Mesothelial cell of epicardium (in vitro differentiated cells): ENCODE measurements at places on chromosomes 7 and 10.

GRCh38 chr7:46032353-46032752, 111.3 kb upstream of the IGFBP3 start:
- no peak for DNase-seq

GRCh38 chr7:131546583-131547141, 9.8 kb downstream of the PODXL start:
- DNase-seq, result no peak

DNA sequence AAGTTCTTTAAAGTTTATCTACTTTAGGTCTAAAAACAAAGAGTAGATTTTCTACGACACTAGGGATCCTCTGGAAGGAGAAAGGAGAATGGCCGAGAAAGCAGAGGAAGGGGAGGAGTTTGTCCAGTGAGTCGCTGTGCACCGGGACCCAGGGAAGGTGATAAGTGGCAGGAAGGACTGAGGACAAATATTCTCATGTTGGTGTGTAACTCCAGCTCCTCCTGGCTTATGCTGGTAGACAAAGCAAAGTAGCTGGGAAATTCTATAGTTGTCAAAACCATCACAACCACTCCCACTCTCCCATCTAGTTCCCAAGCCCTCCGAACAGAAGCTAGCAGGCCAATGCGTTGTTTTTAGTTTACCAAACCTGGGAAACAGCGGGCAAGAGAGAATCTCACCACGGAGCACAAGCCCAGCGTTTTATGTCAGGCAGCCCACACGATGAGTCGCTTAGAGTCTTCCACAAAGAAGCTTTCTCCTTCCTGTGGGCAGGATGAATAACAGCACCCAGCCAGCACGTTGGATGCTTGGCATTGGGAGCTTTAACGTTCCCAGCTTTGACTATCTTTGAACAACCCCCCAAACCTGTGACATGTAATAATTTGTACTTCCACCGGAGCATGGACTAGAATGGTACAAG, 32.9 kb upstream of the JCAD start:
- no peak for DNase-seq

DNA sequence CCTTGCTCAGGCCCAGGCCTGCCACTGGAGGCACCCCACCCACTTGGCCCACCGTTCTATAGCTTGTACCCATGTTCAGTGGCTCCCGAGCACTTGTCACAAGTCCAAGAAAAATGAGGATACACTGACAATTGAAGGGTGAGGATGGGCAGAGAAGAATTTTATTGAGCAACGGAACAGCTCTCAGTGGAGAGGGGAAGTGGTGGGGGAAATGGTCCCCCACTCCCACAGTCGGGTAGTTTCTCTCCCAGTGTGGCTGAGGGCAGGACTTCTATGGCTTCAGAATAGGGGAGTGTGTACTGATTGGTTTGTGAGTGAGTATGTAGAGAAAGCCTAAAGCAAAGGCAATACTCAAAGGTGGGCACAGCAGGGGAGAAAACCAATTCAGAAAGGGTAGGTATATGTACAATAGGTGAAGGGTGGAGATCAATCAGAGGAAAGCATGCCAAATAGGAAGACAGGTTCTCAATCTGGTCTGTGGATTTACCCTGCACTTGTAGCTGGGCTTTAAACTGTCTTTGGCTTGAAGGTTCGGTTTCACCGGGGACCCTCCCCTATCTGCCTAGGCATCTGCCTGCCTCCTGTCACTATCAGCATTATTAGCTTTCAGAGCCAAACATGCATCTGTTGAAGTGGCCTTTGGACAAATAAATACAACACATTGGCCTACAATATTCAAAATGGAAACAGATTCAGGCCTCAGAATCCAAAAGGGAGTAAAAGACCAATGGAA, 8.9 kb upstream of the TSPAN13 start:
- no peak for DNase-seq

DNA sequence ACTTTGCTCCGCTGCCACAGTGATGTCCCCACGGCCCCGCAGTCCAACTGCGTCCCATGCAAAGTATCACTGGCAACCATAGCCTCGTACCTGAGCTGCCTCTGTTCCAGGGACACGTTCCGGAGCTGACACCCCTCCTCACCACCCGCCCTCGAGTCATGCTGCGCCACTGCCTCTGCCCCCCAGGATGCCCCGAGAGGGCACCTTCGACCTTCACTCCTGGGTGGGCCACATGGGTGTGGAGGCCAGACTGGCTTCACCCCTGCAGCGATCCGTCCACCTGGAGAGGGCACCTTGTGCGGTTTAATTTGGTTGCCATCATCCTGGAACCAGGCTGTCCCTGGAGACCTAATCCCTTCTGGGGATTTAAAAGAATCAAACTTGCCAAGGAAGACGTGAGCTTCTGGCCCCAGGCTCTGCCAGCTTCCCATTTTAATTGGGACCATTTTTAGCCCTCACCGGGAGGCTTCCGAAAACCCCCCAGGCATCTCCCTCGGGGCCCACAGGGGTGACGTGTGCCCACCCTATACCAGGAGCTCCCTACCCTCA, 19.2 kb upstream of the TNRC18 start:
- no peak for DNase-seq

DNA sequence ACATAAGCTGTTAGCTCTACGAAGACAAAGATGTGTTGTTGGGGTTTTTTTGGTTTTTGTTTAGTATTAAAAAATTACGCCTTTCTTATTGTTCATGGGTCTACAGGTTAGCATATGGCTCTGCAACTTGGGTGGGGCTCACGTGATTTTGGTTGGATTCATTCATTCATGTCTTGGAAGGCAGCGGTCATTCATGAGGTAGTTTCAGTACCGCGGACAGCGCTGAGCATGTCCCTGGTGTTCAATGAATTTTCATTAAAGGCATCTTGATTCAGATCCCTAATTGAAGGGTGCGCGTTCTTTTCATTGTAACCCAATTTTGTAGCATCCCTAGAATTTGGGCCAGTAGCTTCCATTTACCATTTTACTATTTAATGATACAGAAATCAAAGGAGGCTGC, 42.9 kb upstream of the TCERG1L start:
- no peak for DNase-seq

DNA sequence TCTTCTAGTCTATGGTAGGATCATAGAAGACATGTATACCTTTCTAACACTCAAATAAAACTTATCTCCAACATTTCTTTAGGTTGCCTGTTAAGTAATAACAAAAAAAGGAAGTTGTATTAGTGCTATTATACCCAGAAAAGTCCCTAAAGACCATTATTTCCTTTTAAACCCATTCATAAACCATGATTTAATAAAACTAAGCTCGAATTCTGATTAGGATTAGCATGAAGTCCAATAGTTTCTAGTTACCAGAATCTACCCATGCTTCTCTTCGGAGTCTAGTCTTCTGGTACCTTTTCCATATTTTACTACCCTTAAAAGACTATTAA, 62.7 kb downstream of the USP6NL start:
- DNase-seq, result no peak

- no peak for DNase-seq
Measured at GRCh38 chr7:112260911-112261310, 54.4 kb downstream of the ZNF277 start.

DNA sequence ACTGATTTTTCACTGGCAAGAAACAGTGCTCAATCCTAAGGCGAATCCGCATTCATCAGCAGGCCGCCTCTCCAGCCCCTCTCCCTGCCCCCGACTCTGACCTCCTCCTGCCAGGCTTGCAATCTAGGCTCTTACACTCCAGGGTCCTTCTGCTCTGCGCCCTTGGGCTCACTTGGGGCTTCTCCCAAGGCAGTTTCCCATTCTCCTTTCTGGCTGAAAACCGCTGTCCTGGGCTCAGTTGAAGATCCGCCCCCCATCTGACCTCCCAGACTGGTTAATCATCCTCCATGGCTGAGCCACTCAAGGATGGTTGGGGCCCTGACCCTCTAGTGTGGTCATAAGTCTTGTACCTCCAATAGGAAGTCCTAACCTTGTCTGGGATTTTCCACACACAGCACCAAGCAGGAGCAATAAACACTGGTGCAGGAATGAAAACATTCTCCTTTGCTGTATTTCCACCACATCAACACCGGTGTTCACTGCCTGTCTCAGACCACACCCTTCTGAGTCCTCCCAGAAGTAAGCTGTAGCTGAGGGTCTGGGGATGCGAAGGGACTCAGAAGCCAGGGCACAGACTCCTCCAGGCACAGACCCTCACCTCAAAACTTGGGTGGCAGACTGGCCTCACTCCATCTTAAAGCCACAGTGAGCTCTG, 42.4 kb downstream of the TNS3 start:
- DNase-seq, result no peak

DNA sequence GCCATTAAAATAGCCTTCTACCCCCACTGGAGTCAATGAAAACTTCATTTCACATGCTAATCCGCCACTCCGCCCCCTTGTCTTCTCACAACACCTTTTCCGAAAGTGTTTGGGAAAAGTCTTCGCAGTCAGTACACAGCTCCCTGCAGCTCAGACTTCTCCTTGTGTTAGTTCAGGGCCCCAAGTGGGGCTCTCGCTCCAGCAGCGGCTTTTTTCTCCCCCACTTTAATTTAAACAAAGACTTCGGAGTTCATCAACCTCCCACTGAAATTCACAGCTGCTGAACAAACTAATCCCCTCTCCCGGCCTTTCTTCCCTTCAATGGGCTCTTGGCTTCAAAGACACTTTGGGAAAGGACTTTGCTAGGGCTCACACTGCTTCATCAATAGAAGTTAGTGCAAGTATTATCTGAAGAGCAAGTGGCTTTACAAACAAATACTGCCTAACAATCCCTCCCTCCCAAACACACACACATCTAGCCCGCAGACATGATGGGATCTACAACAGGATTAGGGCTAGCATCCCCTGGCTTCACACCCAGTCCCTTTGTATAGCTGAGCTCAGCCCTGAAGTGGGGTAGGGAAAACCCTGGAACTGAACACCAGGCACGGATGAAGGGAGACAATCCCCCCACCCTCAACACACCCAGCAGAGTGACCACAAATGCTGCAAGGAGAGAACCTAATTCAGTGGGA, 23.1 kb downstream of the WNT8B start:
- no peak for DNase-seq

GRCh38 chr7:82331234-82331633, 112.3 kb downstream of the CACNA2D1 start:
- DNase-seq, result no peak

DNA sequence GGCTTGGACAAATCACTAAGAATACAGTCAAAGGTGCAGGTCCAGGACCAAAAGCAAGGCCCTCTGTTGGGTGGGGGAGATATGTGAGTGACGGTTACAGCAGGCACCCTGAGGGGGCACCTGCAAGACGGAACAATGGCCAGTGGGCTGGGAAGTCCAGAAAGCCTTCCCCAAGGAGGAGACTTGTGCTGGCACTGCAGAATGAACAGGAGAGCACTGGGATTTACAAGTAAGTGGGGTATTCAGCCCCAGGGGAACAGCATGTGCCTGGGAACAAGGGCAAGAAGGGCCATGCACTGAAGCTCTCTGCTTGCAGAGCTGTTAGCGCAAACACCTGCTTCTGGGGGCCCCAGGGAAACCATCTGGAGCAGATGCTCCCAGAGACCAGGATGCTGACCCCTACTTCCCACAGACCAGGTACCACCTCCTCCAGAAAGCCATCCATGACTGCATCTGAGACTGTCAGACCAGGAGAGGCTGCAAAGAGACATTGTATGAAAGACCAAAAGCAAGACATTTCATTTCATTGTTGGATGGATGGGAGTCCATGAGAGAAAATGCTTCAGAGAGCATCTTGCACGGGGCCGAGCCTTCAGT, 24.6 kb upstream of the ZMIZ1 start:
- DNase-seq, result no peak

DNA sequence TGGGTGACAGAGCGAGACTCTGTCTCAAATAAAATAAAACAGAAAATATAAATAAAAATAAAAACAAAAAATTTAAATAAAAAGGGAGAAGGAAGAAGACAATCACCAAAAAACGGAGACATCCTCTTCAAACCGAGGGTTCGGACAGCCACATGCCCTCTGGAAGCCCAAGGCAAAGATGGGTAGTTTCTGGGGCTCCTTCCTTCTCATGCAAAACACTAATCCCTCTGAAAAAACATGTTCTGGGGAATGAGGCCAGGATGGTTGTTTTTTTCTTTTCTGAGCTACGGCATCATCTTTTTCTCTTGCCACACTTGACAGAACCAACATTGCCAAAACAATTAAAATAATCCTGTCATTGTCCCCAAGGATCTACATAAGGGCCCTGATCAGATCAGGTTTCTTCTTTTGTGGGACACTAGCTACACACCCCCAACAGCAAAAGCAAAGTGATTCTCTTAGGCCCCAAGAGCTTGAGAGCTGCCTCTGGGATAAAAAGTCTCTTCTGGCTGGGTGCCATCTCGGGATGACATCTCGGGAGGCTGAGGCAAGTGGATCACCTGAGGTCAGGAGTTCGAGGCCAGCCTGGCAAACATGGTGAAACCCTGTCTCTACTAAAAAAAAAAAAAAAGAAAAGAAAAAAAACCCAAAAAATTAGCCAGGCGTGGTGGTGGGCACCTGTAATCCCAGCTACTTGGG, 14.2 kb upstream of the POR start:
- DNase-seq, result no peak

DNA sequence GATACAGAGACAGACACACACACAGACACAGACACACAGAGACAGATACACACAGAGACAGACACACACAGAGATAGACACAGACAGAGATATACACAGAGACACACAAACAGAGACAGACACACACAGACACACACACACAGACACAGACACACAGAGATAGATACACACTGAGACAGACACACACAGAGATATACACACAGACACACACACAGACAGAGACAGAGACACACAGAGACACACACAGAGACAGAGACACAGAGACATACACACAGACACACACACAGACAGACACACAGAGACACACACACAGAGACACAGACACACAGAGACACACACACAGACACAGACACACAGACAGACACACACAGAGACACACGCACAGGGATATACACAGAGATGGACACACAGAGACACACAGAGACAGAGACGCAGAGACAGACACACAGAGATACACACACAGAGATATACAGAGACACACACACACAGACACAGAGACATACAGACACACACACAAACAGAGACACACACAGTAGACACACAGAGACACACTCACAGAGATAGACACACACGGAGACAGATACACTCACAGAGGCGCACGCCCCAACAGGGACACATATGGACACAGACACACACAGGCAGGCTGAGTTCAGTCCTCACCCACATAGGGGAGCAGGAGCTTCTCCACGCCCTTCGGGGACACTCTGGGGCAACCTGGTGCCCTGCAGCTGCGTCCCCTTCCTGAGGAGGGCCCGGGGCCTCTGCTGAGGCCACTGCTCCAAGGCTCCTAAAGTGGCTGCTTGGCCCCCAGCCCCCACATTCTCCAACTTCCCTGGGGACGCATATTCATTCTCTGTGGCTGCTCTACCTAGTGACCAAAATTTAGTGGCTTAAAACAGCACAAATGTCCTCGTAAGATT, 10.3 kb upstream of the PPP2R2D start:
- DNase-seq, result no peak

GRCh38 chr7:28800150-28800549, 158.0 kb downstream of the TRIL start:
- no peak for DNase-seq

DNA sequence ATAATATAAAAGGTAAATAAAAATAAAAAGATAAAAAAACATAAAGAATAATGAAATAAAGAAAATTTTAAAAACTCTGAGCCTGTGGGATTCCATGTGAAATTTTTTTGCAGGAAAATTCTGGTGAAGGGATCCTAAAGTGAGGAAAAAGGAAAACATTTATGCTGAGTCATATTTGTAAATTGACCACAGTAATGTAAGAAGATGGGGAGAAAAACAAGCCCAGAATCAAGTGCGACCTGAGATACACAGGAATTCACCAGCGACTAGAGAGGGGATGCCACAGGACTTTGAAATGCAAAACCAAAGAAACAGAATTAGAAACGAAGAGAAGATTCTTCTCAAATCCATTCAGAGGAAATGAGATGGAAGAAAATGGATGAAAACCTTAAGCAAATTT, 133.8 kb upstream of the PFKP start:
- no peak for DNase-seq
